ENCODE measurements at places on chromosomes 5 and 9.

GRCh38 chr9:130982636-130983358 is 26.2 kb upstream of the LAMC3 start:
- ATAC-seq: no peak

- no peak for ATAC-seq
These were observed 159.1 kb downstream of the DAB2IP start for GRCh38 chr9:121810489-121810888.

- no peak for ATAC-seq
These were observed 743.3 kb upstream of the PTPRD start for GRCh38 chr9:11356067-11356466.

GRCh38 chr5:124746916-124747790 is 714 bp upstream of the ZNF608 start:
- peak; percentile 28 for ATAC-seq

DNA sequence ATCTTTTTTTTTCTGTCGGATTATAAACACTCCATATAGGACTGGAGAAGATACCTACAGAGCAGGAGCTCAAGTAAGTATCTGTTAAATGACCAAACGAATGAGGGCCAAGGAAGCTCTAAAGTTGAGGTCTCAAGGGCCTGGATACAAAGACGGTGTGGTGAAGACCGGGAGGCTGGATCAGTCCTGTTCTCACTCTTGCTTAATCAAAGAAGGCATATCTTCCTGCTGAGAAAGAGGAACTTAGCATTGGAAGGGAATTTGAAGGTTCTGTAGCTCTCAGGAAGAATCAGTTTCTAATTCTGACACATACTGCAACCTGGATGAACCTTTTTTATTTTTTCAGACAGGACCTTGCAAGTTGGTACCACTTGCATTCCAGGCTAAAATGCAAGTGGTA is 28.3 kb upstream of the PAX5 start:
- ATAC-seq: no peak

DNA sequence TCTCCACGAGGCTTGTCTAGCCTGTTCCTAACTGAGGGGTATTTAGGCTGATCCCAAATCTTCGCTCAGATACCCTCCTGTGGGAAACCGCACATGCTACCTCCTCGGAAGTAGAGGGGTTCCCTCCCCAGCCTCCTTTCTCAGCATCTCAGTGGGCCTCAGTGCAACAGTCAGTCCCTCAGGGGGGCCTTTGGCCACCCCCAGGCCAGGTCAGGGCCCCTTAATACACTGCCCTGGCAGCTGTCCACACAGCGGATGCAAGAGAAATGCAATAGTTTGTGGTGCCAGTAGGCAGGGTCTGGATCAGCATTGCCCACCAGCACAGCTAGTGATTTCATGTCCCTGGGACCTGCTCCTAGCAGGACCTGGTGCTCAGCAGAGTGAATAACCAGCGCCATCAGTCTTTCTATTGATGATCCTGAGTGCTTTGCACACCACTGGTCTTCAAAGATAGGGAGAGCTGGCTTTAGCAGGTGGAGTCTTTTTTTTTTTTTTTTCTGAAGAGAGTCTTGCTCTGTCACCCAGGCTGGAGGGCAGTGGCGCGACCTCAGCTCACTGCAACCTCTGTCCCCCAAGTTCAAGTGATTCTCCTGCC is 7.5 kb downstream of the PLPP7 start:
- no peak for ATAC-seq

DNA sequence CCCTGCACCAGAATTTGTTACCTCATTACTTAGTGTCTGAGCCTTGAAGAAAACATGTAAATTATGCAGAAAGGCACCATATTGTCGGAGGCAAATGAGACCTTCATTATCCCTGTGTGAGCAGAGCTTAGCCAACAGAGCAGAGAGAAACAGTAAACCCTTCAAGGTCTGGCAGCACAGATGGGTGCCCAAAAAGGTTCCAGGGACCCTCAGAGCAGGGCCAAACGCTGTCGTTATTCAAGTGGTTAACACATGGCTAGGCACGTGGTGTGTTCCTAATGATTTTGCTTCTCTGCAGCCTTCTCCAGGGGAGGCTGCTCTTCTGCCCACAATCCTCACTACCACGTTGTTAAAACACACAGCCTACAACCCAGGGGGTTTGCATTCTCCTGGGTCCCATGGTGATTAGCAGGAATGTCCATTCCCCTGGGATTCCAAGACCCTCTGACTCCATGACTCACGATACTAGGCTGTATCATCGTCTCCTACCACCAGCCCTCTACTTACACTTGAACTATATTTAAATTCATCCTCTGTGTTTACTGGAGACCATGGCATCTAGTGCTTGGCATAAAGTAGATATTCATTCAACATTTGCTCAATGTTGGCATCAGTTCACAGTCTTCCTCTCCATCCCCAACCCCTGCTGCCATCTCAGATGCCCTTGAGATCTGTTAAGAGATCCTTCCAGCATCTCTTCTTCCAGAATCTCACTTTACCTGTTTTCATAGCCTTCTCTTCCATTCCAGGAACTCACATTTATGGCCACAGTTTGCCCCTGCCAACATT is 174.5 kb upstream of the RAD23B start:
- no peak for ATAC-seq

DNA sequence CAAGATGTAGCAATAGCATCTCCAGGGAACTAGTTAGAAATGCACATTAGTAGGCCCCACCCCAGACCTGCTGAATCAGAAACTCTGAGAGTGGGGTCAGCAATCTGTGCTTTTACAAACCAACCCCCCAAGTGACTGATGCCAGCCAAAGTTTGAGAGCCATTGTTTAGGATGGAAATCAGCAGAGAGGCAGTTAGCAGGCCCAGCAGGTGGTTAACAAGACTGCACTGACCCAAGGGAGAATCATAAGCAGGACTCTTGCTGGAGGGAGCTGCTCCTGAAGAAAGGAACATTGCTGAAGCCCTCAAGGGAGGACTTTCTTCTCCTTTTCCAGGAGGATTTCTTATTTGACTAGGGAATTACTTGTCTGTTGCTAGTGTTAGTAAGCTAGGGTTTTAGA is 74.2 kb upstream of the SLC12A2 start:
- ATAC-seq: no peak

- ATAC-seq: no peak
These were observed 32.7 kb upstream of the TLR4 start for GRCh38 chr9:117671468-117671867.

DNA sequence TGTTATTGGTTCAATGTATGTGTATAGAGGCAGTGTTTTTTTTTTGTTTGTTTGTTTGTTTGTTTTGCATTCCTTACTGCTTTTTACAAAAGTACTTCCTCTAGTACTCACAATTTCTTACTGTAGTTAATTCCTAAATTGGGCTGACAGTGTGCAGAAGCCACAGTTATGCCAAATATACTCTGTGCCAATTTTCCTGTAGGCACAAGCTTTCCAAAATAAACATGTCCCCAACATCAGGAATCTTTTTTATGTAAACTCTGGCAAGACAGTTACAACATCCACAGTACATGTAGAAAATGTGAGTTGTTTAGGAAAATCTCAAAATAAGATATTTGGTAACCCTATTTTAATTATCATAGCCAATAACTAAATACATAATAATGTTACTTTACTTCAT is 161.6 kb upstream of the TSLP start:
- ATAC-seq: no peak

- no peak for ATAC-seq
These were observed 15.4 kb upstream of the PLEKHG4B start for GRCh38 chr5:76358-77169.

- no peak for ATAC-seq
These were observed 558 bp upstream of the SMAD5 start for GRCh38 chr5:136132087-136132486.

GRCh38 chr5:159826351-159827214 is 89.7 kb upstream of the ADRA1B start:
- peak; percentile 43 for ATAC-seq

DNA sequence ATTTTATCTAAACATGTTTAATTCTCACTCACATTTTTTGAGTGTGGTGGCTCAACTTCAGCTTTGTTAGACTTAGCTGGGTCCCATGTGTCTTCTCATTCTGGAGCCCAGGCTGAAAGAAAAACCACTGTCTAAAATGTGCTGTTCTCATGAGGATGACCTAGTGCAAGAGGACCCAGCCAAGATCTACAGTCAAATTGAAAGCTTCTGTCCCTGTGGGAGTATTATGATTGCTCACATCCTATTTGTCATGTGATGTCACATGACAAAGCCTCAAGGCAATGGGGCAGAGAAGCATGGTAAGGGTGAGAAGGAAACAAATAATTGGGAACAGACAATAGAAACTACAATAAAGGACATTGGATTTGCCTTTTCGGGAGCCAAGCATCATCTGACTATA is 113.4 kb upstream of the ASTN2 start:
- ATAC-seq: no peak

DNA sequence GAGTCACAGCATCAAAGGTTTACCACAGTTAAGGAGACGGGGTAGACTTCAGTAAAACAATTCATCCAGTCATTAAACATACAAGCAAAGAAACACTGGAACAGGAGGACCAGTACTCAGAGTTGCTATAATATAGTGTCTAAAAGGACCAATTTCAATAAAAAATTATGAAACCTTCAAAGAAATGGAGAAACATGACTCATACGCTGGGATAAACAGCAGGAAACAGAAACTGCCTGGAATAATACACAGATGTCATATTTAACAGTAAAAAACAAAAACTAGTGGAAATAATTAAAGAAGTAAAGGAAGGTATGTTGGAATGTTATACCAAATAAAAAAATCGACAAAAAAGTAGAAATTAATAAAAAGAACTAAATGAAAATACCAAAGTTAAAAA is 1075.9 kb downstream of the NR2F1-AS1 start:
- ATAC-seq: no peak

GRCh38 chr5:30608501-30608900 is 585.0 kb upstream of the CDH6 start:
- ATAC-seq: no peak

DNA sequence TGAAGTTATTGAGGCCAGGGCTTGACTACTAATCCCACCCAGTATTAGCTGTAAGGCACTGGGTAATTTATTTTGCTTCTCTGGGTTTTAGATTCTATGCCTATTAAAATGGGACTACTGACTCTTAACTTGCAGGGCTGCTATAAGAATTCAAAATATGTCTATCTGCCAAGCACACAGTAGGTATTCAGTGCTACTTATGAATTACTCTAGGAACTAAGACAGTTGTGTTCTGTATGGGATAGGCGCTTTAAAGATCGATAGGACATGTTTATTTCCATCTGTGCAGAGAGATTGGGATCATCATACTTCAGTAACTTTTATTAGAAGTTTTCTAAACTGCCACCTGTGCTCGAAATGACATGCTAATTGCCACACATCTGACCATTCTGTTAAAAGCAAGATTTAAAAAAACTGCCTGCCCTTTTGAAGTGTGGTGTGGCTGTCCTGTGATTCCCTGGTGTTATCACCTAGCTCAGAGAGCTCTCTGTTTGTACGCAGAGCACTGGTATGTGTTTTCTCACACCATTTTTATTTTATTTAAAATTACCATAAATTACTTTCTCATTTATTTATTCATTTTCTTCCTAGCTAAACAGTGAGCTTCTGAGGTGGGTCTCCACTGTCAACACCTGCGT is 58.7 kb downstream of the FYB1 start:
- no peak for ATAC-seq

DNA sequence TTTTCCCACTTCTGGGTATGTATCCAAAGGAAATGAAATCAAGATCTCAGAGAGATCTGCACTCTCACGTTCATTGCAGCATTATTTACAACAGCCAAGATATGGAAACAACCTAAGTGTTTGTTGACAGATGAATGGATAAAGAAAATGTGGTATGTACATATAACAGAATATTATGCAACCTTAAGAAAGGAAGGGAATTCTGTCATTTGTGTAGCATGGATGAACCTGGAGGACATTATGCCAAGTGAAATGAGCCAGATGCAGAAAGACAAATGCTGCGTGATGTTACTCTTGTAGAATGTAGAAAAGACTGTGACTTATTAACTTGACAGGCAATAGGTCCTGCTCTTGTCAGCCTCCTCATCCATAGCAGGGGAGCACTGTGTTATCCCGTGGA is 31.4 kb downstream of the PPARGC1B start:
- no peak for ATAC-seq

DNA sequence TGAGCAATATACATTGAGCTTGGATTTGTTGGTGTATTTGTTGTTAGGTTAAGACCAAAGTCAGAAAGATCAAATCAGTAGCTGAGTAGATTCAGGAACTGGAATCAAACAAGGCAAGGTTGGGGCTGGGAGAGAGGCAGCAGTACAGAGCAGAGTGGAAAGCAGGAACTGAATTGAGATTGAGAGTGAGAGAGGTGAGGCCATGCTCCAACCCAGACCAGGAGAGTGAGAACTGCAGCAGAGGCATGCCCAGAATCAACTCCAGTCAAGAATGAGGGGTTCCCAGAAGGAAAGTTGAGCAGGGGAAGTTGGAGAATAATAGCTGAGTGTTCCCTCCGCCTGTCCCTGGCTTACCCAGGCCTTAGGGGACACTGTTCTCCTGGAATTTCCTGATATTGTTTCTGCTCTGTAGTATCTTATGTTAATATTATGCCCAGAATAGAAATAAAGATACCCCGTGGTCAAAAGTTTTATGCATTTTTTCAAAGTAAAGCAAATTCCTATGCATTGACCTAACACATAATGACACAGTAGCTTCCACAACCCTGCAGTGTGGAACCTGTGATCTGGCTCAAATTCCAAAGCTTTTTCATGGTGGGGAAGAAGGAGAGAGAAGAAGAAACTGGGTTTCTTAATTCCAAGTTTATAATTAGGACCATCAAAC is 82.7 kb downstream of the SV2C start:
- no peak for ATAC-seq

GRCh38 chr5:10401498-10401897 is 40.2 kb upstream of the ROPN1L start:
- ATAC-seq: no peak

DNA sequence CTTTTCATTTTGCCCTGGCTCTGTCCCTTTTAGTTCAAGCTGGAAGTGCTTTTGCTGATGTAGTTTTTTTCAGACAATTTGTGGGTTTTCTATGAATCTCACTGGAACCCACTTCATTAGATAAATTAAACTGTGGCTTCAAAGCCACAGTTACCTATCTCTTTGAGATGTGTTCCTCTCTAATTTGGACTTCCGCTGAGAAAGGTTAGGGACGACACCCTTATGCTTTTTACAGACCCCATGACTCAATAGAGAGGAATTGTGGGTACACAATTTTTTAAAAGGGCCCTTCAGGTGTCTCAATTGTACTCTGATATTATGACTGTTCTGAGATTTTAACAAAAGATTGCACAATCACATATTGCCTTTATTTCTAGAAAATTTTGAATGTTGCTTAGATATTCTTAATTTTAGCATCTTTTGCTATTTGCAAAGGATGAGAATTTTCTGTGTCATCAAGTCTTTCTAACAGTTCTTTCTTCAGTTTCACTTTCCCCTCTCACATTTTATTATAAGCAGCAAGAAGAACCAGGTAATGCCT is 110.6 kb downstream of the GADD45G start:
- ATAC-seq: peak; percentile 87

DNA sequence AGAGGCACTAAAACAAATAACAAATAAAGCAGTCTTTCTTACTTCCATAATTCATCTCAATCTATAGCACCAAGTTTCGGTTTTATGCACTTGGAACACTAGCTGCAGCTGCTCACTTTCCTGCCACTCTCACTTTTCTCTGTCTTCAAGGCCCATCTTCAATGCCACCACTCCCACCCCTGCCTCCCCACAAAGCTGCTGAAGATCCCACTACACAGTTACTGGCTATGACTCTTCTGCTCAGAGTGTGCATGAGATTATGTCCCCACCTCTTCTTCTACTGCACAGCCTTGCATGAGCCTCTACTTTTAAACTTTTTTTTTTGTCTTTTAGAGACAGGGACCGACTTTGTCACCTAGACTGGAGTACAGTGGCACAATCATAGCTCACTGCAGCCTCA is 77.4 kb downstream of the SAXO1 start:
- ATAC-seq: no peak
